ENCODE measurements at places on chromosomes 1 and 21. TPM values are rescaled to one million over a fixed set of nuclear protein-coding genes. Genes with fewer than 3 reads are reported as not detected.
A peak's percentile ranks its signal among the peaks of the same experiment; 100 is the strongest.

DNA sequence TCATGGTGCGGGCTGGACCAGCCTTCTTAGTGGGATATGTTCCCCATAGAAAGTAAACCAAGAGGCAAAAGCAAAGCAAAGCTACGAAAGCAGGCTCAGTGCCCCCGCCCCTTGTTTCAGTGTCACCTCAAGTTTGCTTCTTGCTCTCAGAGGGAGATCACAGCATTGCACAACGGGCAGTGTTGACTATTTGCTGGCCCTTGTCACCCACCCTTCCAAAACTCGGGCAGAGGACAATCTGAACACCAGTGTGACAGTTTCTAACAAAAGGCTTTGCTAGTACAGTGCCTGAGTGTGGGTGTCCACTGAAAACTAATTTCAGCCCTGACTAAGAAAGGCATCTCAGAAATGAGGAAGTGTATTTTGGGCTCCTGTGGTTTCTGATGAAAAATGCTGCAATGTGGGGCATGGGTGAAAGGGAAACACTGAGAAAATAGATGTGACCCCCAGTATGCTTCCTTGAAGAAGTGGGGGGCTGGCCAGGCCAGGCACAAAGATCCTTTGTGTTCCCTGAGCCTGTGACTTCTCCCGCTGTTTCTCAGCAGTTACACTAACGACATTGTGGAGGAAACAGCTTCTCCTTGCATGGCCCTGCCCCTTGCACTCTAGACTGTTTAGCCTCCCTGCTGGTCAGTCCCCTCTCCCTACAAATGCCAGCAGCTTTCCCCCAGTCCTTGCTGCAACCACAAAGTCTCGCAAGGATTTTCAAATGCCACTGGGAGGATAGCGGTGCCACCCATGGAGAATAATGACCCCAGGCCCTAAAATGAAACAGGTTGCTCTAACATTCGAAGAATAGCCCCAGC, 33.3 kb upstream of the KCNE1 start:
- DNase-seq, result peak; percentile 76
- no peak overlapping the region for H3K4me3 ChIP-seq
- H3K36me3 ChIP-seq, result no peaks in the 10 kb centered on the region
- no peaks in the 10 kb centered on the region for H3K4me1 ChIP-seq
- H3K27me3 ChIP-seq, result no peaks in the 10 kb centered on the region
- peak overlapping the region; percentile 64 for H3K27ac ChIP-seq

Gene IQGAP3
- polyA plus RNA-seq, result 0.92 TPM

DNA sequence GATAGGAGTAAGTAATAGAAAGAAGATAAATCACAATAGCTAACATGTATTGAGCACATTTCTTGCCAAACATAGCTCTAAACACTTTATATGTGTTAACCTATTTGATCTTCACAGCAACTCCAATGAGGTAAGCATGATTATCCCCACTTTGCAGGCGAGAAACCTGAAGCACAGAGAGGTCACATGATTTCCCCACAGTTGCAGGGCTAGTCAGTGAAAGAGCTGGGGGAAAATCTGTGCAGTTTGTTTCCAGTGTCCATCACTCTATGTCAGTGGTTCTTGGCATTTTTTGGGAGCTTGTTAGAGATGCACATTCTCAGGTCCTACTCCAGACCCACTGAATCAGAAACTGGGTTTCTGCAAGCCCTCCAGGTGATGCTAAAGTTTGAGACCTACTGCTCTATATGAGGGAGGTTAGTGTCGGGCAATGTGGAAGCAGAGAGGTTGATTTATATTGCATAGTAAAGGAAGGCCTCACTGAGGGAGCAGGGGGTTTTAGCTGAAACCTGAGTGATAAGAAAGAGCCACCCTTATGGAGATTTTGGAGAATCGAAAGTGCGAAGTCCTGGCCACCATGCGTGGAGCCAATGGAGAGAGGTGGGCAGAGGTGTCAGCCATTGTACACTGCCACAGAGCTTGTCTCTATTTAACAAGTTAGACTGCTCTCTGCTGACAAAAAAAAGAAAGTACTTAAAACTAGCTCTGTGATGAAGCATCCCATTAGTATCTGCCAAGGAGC, 20.9 kb downstream of the MCOLN3 start:
- no peak overlapping the region for H3K4me3 ChIP-seq
- no peak overlapping the region for H3K27ac ChIP-seq
- H3K36me3 ChIP-seq, result no peaks in the 10 kb centered on the region
- no peaks in the 10 kb centered on the region for H3K27me3 ChIP-seq
- DNase-seq, result no peak
- no peaks in the 10 kb centered on the region for H3K4me1 ChIP-seq

GRCh38 chr1:232709386-232709785, 79.5 kb upstream of the SIPA1L2 start:
- H3K36me3 ChIP-seq, result no peaks in the 10 kb centered on the region
- H3K27me3 ChIP-seq, result no peaks in the 10 kb centered on the region
- no peak overlapping the region for H3K27ac ChIP-seq
- no peak for DNase-seq
- H3K4me3 ChIP-seq, result no peak overlapping the region

GRCh38 chr1:201346337-201346939, 31.0 kb downstream of the TNNT2 start:
- H3K4me1 ChIP-seq, result no peaks in the 10 kb centered on the region
- DNase-seq, result no peak
- H3K36me3 ChIP-seq, result no peaks in the 10 kb centered on the region
- no peak overlapping the region for H3K4me3 ChIP-seq
- no peaks in the 10 kb centered on the region for H3K27me3 ChIP-seq

DNA sequence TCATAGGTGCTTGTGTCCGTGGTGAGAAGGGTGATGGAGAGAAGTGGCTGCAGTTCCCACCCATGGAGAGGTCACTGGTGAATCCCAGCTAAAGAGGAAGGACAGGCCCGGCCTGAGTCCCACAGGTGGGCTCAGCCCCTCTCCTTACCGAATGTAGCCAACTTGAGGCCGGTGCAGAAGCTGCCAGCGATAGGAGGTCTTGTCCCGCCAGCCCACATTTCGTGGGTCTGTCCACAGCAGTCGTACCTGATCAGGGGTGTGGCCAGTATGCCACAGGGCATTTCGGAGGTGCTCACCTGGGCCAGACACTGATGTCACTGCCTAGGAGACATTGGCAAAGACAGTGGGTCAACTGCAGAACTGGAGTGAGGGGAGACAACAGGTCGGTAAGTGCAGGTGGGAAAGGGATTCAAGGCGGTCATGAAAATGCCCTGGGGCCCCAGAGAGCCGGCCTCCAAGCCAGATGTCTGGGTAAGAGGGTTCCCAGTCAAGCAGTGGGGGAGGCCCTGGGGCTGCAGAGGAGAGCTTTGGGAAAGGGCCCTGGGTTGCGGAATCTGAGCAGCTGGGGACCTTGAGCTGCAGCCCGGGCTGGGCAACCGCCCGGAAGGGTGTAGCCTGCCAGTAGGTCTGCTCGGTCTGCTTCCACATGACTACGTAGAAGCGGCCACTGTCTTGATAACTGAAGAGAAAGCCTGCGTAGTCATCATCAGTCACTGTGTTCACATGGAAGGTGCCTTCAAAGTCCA, 10.6 kb downstream of the THBS3 start:
- no peak overlapping the region for H3K27ac ChIP-seq
- DNase-seq, result peak; percentile 62
- H3K36me3 ChIP-seq, result no peaks in the 10 kb centered on the region
- no peak overlapping the region for H3K4me3 ChIP-seq
- H3K27me3 ChIP-seq, result no peaks in the 10 kb centered on the region
- no peaks in the 10 kb centered on the region for H3K4me1 ChIP-seq

Gene CELSR2
- under 0.01 TPM for polyA plus RNA-seq

Gene KANK4
- polyA plus RNA-seq, result 1.6 TPM

Gene CELA2A
- polyA plus RNA-seq, result not detected

Gene KRTAP19-1
- not detected for polyA plus RNA-seq

DNA sequence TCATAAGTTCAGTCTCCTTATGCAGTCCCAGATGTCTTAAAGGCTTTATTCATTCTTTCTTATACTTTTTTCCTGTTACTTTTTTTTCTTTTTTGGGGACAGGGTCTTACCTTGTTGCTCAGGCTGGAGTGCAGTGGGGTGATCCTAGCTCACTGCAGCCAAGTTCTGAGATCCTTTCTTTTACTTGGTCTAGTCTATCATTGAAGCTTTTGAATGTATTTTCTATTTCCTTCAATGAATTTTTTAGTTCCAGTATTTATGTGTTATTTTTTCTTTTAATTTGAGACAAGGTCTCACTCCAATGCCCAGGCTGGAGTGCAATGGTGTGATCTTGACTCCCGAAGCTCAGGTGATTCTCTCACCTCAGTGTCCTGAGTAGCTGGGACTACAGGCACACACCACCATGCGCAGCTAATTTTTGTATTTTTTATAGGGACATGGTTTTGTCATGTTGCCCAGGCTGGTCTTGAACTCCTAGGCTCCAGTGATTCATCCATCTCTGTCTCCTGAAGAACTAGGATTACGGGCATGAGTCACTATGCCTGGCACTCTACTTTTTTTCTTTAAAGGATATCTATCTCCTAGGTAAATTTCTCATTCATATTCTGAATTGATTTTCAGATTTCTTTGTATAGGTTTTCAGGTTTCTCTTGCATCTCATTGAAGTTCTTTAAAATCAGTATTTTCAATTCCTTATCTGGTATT, 26.1 kb upstream of the GTF2B start:
- H3K27ac ChIP-seq, result no peak overlapping the region
- H3K4me3 ChIP-seq, result no peak overlapping the region
- H3K27me3 ChIP-seq, result no peaks in the 10 kb centered on the region

GRCh38 chr1:94542088-94542870, 720 bp upstream of the F3 start:
- H3K27ac ChIP-seq, result peak overlapping the region; percentile 85
- no peaks in the 10 kb centered on the region for H3K36me3 ChIP-seq
- no peaks in the 10 kb centered on the region for H3K27me3 ChIP-seq
- peak; percentile 88 for DNase-seq
- peaks cover 5% of the 10 kb centered on the region for H3K4me1 ChIP-seq

- no peak overlapping the region for H3K4me3 ChIP-seq
- no peak overlapping the region for H3K27ac ChIP-seq
- H3K27me3 ChIP-seq, result no peaks in the 10 kb centered on the region
- H3K36me3 ChIP-seq, result no peaks in the 10 kb centered on the region
Observed at GRCh38 chr1:78377356-78377928, 113.3 kb upstream of the PTGFR start.

DNA sequence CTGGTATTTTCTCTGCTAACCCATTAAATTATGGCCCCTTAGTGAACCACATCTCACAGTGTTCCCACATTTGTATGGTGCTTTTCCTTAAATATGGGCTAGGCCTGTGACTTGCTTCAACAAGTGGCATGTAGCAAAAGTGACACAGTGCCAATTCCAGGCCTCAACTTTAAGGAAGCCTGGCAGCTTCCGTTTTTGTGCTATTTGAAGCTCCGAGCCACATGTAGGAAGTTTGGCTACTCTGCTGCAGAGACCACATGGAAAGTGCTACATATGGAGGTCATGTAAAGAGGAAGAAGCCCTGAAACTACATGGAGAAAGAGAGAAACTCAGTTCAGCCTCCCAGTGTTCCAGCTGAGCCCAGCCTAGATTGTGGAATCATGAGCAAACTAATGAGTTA, 28.5 kb upstream of the DR1 start:
- H3K4me1 ChIP-seq, result no peaks in the 10 kb centered on the region
- H3K27me3 ChIP-seq, result no peaks in the 10 kb centered on the region
- no peak overlapping the region for H3K4me3 ChIP-seq
- H3K27ac ChIP-seq, result no peak overlapping the region
- H3K36me3 ChIP-seq, result no peaks in the 10 kb centered on the region

Gene TAGLN2
- polyA plus RNA-seq, result 383 TPM

Gene SYCP1
- not detected for polyA plus RNA-seq

DNA sequence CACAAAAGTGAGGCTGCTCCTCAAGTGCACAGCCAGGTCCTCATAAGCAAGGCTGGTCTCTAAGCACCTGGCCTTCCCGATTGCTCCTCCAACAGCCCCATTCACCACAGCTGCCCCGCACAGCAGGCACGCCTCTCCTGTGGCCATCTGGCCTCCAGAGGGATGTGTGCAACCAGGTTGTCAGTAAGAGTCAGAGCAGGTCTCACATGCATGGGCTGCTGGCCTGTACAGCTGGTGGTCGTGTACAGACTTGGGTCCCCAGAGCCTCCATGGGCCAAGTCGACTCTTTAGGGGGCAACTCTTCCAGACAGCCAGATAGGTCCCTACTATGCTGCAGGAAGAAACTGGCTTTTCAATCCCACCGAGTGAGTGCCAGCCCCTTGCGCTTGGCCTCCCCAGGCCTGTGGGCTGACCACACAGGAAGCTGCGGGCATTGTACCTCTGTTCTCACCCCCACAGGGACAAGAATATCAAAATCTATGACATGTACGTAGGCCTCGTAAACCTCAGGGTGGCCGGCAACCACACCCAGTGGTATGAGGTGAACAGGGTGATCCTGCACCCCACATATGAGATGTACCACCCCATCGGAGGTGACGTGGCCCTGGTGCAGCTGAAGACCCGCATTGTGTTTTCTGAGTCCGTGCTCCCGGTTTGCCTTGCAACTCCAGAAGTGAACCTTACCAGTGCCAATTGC, 1.4 kb downstream of the PRSS38 start:
- H3K27ac ChIP-seq, result no peak overlapping the region
- no peak for DNase-seq
- H3K4me3 ChIP-seq, result no peak overlapping the region

Gene HCRTR1
- polyA plus RNA-seq, result not detected

DNA sequence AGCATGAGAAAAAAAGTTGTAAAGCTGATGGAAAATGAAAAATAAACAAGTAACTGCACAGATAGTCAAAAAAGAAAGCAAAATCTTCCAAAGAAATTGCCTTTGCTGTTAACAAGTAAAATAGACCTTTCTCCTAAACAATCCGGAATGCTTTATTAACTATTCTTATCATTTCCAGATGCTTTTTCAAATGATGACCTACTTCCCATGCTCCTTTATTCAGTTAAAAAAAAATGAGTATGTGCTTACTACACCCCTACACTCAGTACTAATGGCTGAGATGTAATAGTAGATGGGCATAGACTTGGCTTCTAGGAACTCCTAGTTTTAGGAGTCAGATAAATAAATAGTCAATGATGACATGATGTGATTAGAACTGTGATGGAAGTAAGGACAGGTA, 108.5 kb downstream of the NIBAN1 start:
- H3K4me3 ChIP-seq, result no peak overlapping the region
- DNase-seq, result no peak
- H3K27me3 ChIP-seq, result no peaks in the 10 kb centered on the region
- H3K4me1 ChIP-seq, result no peaks in the 10 kb centered on the region

Gene KLHDC8A
- polyA plus RNA-seq, result not detected
